ENCODE measurements at places on chromosomes 2 and 18. TPM values are rescaled to one million over a fixed set of nuclear protein-coding genes. Genes with fewer than 3 reads are reported as not detected.
A peak's percentile ranks its signal among the peaks of the same experiment; 100 is the strongest.

GRCh38 chr2:43937269-43937820 is 58.4 kb downstream of the LRPPRC start:
- no peak for DNase-seq

Gene XRCC5
- total RNA-seq = 148 TPM

DNA sequence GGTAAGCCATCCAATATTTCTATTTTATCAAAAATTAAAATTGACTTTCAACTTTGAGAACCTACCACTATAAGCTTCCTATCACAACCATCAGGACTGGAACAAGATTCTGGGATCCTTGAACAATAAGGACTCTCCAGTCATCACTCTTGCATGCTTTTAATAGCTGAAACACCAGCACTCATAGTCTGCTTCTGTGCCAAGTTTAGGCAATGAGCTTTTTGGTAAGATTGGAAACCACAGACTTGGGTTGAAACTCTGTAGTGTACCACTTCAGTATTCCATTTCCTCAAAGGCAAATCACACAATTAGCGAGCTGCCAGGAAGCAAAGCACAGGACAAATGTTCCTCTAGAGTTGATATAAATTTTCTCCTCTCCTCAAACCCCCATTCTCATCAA is 1065.8 kb upstream of the SLC39A10 start:
- no peak for DNase-seq

- no peak for DNase-seq
These were observed 141.9 kb upstream of the ID2 start for GRCh38 chr2:8539743-8540551.

Gene MROH2A
- total RNA-seq = not detected

GRCh38 chr2:181140928-181141327 is 160.5 kb downstream of the UBE2E3 start:
- no peak for DNase-seq

Gene ARHGAP28
- 4.7 TPM for total RNA-seq

DNA sequence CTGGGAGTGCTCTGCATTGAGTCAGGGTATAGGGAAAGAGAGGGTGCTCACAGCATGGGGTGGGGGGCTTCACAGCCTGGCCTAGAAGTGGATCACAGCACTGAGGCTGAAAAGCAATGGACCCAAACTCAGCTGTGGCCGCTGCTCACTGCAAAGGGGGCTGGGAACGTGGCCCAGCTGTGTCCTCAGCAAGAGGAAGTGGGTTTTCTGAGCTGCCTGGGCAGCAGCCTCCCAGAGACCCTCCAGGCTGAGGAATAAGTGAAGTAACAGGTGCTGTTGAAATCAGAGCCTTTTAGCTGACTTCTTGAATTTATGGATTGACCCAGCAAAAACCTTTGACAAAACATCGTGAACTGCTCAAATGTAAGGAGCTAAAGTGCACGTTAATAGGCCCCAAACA is 35.2 kb downstream of the PTGR3 start:
- DNase-seq = no peak

Gene PRKAG3
- total RNA-seq = not detected

GRCh38 chr2:140178234-140178633 is 1398.0 kb upstream of the NXPH2 start:
- no peak for DNase-seq

DNA sequence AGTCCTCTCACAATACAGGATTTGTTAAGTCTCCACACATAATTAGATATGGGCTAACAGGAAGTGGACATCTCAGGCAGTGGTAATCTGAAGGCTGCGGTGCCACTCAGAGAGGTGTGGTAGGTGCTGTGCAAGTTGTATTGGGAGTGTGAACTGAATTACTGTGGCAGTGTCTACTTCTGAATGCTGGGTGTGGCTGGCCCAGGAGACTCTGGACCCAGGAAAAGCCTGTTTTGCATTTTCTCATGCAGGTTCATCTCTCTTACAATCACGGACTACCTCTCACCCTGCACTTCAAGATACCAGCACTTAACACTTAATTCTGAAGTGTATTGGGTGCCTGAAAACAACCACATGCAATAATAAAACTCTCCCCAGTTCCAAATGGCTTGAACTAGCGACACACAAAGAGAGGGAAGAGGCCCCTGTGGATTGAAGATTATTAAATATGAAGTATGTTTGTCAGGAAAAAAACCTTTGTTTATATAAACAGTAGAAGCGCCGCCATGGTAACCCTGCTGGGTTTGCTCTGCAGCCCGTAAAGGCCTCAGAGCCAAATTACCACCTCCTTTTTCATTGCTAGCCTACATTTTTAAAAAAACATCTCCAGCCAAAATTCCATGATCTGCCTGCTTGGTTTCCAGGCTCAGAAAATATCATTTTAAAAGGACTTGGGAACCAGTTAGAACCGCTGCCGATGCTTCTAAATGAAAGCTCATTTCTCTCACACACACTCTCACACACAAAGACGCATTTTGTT is 77.5 kb downstream of the GFPT1 start:
- no peak for DNase-seq

DNA sequence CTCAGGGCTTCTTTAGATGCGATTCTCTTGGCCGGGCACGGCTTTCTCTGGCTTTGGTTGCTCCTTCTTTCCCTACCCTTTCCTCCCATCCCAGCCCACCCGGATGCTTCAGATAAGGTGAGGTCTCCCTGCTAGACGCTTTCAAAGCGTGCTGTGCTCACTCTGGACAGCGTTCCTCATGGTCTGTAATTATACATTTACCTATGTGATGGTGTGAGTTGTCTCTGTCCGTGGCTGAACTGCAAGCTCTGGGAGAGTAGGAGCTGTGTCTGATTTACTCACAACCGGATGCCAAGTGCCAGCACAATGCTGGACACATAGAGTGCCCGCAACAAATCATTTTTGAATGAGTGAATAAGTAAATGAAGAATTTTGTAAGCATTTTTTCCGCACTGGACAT is 26.8 kb upstream of the PNPT1 start:
- no peak for DNase-seq

Gene CRIM1
- 237 TPM for total RNA-seq

Gene SYT4
- total RNA-seq = 18.4 TPM

GRCh38 chr2:25301453-25302352 is 40.0 kb downstream of the DNMT3A start:
- DNase-seq = no peak

GRCh38 chr18:9188359-9189231 is 52.0 kb downstream of the ANKRD12 start:
- DNase-seq = no peak

Gene GLI2
- total RNA-seq = 1.4 TPM

Gene IL1B
- total RNA-seq = 50.5 TPM

Gene CDH19
- total RNA-seq = 2.5 TPM

DNA sequence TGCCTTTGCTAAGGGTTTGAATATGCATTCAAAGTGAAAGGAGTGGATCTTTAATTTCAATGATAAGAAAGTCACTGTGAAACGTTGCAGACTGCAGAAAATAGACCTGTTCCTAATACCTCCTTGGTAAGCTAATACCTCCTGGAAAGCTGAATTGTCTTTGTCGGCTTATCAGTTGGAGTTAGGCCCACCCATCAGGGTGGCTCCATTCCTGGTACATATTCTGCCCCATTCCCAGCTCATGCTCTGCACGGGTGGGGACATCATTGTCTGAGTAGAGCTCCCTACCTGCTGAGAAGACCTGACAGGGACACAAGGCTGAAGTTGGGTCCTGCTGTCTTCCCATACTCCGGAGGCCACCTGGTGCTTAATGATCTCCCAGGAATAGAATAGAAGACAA is 203.3 kb downstream of the EN1 start:
- DNase-seq = no peak

DNA sequence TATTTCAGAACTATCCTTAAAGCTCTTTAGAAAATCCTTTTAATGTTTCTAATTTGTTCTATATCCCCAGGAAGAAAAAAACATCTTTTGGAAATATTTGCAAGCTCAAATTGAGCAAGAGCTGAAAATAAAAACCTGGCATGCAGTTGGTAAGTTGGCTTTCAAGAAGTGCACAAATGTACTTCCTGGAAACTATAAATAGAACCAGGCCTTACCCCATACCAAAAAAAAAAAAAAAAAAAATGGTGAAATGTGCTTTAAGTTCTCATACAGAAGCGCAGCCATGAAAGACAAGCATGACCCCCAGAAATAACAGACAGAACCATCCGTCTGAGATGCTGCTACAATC is 178.5 kb downstream of the HDAC4 start:
- no peak for DNase-seq

DNA sequence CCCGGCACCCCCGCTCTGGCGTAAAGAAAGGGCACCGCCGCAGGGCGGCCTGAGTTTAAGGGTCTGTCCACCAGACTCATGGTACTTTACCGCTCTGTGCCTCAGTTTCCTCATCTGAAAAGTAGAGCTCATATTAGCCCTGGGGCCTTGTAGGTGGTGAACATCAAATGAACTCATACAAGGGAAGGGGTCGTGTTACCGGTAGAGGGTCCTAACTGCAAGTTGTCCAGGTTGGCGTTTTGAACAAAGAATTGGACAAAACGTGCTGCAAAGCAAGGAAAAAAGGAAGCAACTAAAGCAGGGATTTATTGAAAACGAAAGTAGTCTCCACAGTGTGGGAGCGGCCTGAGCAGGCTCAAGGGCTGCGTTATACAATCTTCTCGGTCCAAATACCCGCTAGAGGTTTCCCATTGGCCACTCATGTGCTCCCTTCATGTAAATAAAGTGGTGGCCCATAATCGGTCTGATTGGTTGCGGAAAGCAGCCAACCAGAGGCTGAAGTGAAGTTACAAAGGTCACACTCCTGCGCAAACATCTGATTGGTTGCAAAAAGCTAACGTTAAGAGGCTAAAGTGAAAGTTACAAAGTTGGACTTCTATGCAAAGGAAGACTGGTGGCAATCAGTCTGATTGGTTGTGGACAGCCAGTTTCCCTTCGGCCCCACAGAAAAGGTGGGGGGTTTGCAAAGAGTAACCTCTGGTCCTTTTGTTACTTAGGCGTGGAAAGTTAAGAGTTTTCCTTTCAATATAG is 80.7 kb upstream of the LDLRAD4 start:
- DNase-seq = peak; percentile 28

Gene RAD51AP2
- total RNA-seq = not detected

DNA sequence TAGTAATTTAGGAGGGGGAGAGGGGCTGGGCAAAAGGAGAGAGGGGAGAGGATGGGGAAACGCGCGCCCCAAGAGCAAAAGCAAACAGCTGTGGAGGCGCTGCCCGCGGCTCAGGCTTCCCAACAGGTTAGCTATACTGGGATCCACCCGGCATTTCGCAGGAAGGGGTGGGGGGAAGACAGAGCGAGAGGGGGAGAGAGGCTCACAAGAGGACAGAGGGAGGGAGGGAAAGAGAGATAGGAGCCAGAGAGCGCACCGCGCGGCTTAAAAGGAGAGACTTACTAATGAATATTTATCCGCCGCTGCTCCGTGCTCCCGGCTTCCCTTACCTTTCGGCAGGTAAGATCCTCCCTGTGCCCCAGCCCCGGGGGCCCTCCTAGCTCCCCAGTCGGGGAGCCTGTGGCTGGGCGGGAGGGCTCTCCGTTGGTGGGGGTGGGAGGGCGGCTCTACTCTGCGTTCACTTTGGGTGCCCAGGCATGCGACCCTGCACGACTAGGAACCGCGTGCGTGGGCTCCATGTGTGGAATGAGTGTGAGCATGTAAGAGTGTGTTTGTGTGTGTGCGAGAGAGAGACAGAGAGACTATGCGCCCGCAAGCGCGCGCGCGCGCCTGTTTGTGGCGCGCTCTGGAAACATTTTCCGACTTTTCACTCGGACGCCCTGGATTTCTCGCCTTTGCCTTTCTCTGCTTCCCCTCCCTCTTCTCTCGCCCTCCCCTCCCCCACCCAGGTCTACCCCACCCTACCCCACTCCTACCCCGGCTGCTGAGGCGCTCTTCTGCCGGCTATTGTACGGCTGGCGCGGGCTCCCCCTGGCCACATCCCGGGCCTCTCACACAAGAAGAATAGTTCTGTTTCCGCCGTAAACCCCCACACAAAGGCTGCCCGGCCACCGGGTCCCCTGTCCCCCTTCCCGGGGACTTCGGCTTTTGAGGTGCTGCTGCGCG is 7.2 kb upstream of the SIX3 start:
- DNase-seq = no peak

GRCh38 chr2:27078267-27079194 is at the start of gene EMILIN1:
Gene EMILIN1, plus strand, starts transcription at chr2:27078615. Its CDS starts 451 bp downstream, at chr2:27079066.
- peak; percentile 27 for DNase-seq

DNA sequence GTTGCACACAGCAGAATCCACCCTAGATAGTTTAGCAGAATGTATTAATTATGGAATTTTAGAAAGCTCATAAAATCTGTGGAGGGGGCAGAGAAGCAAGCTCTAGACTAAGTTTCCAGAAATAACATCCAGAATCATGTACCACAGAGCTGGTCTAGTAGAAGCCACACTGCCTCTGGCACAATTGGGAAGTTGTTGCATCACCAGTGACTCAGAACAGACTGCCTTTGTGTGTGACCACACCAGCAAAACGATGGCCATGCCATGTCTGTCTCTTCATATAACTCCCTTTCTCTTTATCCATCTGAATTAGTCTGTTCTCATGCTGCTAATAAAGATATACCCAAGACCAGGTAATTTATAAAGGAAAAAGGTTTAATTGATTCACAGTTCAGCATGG is 158.9 kb downstream of the CCDC148 start:
- DNase-seq = no peak

- DNase-seq = no peak
These were observed 40.3 kb downstream of the EXOC6B start for GRCh38 chr2:72785517-72785916.

Gene MFSD2B
- total RNA-seq = not detected

DNA sequence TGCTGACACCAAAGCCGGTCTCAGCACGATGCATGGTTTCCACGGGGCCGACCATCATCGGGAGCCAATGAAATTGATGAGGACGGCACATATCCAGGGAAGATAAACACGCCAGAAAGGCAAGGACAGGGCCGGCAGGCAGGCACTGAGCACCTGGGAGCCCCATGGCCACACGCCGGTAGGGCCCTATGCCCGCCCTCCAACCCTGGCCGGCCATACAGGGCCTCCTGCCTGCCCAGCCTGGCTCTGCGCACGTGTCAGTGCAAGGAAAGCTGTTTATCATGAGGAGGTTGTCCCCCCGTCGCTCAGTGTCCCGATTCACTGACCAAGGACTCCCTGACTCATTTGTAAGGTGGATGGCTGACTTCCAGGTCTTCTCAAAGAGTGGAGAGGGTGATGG is 237.5 kb downstream of the GLI2 start:
- no peak for DNase-seq

DNA sequence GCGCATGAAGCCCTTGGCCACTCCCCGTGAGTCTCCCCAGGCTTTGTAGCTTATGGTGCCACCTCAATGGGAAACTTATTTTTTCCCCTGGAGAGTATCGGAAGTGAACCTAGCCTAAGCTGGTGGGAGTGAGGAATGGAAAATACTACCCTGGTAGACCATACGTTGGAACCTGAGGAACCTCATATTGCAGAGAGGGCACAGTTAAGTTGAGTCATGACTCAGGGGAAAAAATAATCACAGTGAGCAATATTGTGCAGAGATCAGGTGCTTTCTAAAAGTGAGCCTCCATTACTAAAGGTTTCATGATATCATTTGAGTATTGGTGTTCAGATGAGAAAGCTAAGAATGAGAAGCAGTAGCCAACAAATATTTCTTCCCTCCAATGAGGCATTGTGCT is 360.5 kb upstream of the NT5C1B start:
- DNase-seq = no peak

- no peak for DNase-seq
These were observed 162.1 kb downstream of the QPCT start for GRCh38 chr2:37506407-37507050.
